NCI-H510A (cell line): ENCODE measurements at places on chromosomes 7 and 10.

DNA sequence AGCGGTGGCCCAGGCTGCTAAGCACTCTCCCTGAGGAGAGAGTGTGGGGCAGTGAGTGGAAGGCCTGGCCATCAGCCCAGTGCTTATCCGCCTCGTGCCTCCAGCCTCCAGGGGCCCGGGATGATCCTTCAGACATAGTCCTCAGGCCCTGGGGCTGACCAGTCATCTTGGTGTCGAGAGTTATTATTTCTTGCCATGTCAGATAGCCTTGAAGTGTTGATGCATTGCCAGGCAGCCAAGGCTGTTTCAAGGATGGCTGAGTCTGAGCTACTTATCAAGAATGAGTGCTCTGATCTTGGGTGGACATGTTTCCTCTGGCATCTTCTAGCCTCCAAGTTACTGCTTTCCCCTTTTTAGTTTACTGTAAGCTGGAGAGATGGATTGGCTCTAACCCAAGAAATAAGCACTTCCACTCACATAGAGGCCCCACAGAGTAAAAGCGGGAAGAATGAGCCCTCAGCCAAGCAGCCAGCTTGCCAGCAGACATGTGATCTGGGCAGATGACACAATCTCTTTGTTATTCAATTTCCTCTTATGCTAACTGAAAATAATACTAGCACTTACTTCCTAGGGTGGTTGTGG, 136.5 kb upstream of the NAMPT start:
- DNase-seq, result peak; percentile 48

DNA sequence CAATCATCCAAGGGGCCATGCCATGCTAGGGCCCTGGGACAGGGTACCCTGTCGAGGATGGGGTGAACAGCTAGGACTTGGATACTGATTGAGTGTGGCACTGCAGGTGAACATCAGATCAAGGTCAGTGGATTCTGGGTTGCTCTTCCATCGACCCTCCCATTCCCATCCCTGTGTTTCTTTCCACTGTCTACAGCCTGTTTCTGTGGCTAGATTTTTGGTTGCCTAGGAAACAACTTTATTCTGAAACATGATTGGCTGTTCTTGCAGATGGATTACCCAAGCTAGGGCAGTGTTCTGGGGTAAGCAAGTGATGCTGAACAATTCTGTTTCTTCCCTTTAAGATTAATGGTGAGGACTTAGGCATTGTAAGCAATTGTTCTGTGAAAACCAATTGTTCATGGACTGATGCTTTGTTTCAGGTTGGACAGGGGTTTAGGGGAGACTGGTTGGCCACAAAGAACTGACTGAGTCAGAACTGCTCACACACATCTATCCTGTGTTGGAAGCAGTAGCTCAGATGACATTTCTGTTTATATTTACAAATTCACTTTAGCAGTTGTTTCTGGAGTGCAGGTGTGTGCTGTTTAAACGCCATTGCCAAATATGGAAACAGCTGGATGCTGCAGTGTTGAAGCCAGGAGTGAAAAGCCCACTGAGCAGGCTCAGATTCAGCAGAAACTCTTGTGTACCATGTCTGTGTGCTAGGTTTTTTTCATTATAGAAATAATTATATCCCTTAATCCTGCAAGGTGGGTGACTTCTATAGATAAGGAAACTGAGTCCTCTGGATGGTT, 102.3 kb upstream of the BTBD16 start:
- no peak for DNase-seq

- no peak for DNase-seq
Observed at GRCh38 chr10:58641095-58641531, 128.4 kb downstream of the BICC1 start.

DNA sequence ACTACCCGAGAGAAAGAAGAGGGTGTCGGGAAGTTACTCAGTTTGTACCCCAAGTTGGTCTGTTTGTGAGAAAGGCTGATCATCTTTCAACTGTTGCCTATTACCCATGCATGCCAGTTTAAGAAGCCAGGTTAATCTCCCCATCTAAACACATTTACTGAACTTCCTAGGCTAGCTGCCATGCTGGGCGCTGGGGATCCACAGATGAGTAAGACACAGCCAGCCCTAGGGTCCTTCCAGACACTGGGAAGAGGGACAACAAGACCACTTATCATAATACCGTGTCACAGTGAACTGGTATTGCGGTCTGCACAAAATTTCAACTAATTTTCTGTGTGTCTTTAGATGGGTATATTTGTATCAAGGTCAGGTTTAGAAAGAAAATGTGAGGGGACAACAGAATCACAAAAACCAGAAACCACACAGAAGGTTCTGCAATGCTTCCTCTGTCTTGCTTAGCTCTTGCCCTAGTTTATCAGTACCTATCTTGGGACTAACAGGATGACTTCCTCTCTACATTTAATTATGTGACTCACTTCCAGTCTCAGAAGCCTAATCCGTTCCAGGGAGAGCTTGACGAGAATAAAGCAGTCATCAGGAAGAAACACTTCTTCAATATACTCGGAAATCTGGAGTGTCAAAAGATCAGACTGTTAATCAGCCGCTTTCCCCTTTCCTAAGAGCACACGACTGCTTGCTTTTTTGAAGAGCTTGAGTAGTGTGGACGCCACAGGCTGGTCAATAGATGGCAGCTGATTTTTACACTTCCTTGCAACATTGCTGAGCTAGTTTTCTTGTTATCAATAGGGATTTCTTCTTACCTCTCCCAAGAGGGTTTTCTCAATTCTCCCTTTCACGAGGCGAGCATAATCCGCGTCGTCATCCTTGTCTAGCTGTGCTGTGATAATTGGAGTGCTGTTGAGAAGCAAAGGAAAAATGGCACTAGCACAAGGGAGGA, 45.7 kb downstream of the POLR3A start:
- no peak for DNase-seq

DNA sequence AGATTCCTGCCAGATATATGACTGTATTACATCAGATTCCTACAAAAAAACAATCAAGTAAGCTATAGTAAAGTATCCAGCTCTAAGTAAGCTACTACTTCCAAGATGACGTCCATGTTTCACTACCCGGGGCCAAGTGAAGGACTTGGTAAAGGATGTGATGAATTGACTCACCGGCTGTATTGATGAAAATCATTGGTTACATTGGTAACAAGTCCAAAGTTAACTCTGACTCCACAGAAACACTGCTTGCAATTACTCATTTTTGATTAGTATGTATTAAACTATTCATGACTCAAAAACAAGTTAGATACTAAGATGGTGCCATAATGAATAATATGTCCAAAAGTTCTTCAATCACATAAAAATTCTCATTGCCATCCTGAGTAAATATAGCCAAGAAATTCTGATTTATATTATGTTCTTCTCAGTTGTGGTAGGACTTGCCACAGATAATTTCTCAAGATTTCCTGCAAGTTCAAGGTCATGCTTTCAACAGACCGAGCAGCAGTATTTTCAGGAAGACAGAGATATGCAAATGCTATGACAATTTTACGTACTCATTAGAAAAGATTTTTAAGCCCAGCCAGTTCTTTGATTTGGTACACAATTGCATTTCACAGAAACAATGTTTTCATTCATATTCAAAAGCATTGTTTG, 12.6 kb upstream of the DNAJC1 start:
- no peak for DNase-seq

DNA sequence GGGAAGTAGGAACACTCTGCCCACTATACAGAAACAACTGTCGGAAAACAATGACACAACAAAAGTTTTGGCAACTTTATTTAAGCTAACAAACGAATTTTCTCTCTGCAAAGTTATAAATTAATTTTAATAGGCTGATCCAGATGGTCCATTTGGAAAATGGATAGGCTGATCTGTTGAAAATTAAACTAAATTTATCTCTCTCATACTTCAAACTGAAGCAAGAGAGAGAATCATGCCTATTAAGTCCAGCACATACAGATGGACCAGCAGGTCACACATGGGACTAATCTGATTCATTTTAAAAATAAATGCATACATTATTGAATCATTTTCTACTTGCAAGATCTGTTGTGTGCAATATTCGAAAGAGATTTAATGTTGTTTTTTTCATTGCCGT, 110.1 kb downstream of the BTRC start:
- DNase-seq, result no peak
